GM13977 (cell line): ENCODE measurements at places on chromosomes 1 and 21.

DNA sequence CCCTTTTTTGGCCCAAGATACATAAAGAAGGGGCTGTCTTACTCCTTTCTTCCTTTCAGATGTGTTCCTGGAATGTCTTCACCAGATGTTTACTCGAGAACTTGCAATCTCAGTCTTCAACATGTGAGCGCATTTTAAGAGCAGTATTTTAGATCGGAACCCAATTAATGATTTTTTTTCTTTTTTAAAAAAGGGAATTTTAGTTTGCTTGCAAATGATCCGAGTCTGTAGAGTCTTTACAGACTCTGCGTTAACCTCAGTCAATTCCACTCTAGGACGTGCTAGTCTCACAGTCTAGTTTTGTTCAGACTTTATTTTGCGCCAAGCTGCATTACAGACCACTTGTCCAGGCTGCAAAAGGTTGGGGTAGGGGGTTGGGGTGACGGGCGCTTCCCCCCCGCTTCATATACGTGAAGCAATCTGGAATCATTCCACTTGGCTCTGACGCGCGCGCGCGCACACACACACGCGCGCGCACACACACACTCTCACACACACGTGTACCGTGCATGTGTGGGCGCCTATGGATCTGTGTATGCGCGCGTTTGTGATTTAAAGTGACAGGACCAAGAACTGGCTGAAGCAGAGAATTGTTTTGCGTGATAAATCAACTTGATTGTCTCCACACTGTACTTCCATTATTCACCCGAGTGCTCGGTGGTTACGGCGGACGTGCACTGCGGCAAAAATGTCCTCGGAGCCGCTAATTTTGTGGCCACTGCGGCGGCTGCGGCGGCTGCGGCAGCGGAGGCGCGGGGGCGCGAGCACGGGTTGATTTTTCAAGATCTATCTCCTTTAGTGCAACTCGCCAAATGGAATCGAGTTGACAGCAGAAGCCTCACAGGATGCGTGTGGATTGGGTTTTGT, 25.6 kb upstream of the NFIA start:
- DNase-seq, result no peak

- no peak for DNase-seq
Observed at GRCh38 chr1:226185141-226186036, 1.2 kb downstream of the ACBD3 start.

DNA sequence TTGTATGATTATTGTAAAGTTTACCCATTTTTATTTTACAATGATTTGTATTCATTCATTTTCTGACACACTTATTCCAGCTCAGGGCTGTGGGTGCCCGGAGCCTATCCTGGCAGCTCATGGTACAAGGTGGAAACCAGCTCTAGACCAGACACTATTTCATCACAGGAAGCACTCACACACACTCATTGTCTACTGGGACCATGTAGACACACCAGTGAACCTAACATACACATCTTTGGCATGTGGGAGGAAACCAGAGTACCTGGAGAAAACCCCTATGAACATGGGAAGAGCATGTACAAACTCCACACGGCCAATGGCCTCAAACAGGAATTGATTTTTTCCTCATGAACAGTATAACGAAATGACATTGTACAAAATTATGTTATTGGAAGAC, 2.4 kb downstream of the DTL start:
- no peak for DNase-seq

DNA sequence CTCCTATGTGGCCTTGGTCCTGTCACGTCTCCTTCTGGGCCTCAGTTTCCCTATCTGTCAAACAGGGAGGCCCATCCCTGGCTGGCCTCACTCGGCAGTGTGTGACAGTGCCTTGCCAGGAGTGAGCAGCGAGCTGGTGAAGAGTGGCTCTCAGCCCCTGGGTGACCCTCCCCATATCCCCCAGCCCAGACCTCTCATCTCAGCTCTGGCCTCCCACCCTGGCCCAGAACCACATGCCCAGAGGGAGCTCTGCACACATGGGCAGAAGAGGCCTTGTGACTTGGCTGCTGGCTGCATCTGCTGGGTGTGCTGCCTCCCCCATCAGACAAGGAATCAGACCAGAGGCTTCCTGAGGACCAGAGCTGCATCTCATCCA, 19.5 kb upstream of the PADI1 start:
- no peak for DNase-seq

GRCh38 chr1:9728451-9729295, 77.1 kb downstream of the PIK3CD start:
- DNase-seq, result no peak

DNA sequence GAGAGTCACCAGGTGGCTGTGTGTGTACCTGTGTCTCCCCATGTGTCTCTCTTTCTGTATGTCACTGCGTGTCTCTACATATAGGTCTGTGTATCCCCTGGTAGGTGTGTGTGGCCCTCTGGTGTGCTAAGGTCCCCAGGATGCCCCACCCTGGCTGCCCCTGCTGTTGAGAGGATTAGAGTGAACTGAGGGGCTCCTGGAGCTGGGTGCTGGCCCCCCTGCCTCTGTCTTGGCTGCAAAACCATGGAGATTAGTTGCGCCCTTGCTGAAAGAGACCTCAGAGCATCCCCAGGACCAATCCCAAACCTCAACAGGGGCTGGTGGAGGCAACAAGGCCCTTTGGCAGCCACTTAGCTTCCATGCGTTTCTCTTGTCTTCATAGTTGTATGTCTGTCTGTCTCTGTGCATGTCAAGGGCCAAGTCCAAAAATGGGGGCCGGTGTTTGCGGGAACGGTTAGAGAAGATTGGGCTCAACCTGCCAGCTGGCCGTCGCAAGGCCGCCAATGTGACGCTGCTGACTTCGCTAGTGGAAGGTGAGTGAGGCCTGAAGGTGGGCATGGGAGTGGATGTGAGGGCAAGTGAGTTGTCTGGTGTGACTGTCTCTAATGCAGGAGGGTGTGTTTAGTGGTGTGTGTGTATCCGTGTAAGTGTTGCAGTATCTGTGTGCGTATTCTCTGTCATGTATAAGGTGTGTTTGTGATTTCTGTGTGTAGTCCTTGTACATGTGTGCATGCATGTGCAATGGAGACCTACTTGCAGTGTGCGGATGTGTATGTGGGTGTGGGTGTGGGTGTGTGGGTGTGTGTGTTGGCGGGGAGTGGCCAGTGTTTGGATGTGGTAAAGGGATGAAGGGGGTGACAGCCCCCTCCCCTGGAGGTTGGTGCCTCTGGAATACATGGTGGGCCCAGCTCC, 16.7 kb downstream of the TFAP2E start:
- DNase-seq, result no peak

DNA sequence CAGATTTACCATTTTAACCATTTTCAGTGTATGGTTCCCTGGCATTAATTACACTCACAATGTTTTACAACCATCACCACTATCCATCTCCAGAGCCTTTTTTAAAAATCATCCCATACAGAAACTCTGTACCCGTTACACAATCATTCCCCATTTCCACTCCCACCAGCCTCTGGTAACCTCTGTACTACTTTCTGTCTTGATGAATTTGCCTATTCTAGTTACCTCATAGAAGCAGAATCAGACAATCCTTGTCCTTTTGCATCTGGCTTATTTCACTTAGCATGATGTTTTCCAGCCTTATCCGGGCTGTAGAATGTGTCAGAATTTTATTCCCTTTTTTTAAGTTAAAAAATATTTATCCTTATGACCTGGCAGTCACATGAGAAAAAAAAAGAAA, 33.0 kb downstream of the PGM1 start:
- DNase-seq, result no peak

- DNase-seq, result peak; percentile 76
Observed at GRCh38 chr1:181479137-181479745, 4.1 kb upstream of the CACNA1E start.

DNA sequence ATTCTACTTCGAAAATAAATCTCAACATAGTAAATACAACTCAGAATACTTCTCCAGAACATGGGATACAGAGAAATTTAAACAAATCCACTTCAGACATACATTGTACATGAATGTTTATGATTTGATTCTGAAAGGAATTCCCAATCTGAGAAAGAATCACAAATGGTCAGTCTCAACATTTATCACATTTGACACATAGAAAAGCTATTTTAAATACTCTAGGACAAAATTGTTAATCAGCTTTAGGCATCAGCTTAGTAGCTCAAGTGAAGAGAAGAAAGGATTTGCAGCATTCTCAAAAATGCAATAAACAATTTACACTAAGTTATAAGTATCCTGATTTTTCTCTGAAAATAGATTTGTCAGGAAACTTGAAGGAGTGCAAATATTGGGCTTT, 184.8 kb downstream of the PTPRC start:
- no peak for DNase-seq

DNA sequence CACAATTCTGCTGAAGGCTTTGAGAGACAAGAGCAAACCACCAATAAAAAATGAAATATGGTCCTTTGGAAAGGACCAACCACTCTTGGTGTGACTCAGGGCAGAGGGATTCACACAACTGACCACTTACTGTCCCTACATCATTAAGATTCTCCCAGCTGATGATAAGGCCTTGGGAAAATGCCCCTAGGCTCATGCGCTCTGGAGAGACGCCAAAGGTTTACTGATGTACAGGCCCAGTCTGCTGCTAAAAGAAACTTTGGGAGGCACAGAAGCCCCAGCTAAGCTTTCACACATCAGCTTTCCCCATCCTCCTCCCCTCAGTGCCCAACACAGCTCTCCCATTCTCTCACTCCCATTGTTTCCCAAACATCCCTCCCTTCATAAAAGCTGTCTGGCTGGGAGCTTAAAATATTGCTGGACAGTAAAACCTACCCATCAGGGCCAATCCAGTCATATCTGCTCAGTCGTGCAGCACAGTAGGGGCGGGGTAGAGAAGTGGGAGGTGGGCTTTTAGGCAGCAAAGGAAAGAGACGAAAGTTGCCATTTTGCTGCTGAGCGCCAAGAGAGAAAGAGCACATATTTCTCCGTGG, at the start of gene GJA8:
Gene GJA8 (plus strand): TSS at position 543 of the 593 bp plus-strand sequence. CDS start 5,161 bp downstream, outside the sequence.
- DNase-seq, result no peak

DNA sequence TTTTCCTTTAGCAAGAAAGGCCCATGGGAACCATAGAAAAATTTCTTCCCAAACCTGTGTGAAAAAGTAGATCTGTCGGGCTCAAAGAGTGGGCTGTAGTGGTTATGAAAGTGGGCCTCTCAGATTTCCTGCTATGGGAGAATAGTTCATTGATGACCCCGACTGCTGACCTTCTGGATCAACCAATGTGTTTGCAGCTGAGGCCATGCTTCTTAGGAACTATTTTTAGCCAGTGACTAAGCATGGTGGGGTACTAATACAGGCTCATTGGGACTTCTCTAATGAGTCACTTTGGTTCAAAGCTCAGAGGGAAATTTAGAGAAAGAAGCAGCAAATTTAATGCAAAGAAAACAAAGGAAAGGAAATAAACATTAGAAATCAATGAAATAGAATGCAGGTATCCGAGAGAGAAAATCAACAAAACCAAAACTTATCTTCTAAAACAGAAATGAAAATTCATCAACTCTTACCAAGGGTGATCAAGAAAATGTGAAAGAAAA, 12.6 kb upstream of the PSMA5 start:
- peak; percentile 40 for DNase-seq

DNA sequence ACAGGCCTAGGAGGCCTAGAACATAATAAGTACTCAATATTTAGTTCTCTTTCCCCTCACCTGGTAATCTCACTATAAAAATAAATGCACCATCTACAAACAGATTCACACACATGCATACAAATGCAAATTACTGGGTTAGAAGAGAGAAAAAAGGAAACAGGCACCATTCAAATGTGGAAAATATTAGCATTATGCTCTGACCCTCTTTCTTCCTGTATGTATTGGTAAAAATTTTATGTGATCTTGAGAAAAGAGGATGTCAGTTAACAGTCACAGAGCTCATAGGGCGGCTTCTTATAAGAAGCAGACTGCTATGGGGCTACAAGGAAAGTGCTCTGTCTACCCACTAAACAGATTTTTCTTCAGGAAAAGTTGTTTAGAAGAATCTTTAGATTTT, 565.4 kb downstream of the LMO4 start:
- no peak for DNase-seq

GRCh38 chr1:61182049-61182448, 99.7 kb downstream of the NFIA start:
- DNase-seq, result no peak
